Keratinocyte (primary cell): ENCODE measurements at places on chromosomes 11 and 22. TPM values are rescaled to one million over a fixed set of nuclear protein-coding genes. Genes with fewer than 3 reads are reported as not detected.

DNAJB7 gene
- not detected in 3 replicates for polyA plus RNA-seq

IGLL1 gene
- not detected in 3 replicates for polyA plus RNA-seq

ANGPTL5 gene
- 0.03 TPM in 1 of 3 replicates, not detected in the others for polyA plus RNA-seq

OR5B21 gene
- 0.06 to 0.21 TPM (median 0.09 TPM) in 3 replicates for polyA plus RNA-seq

MYBPC3 gene
- polyA plus RNA-seq: not detected in 3 replicates

HEPHL1 gene
- 138 to 223 TPM (median 190 TPM) in 3 replicates for polyA plus RNA-seq

MMP10 gene
- 19.1 to 45.7 TPM (median 44.4 TPM) in 3 replicates for polyA plus RNA-seq

IFITM1 gene
- 333 to 549 TPM (median 333 TPM) in 3 replicates for polyA plus RNA-seq

MRGPRX4 gene
- polyA plus RNA-seq: 0.05 to 0.18 TPM (median 0.08 TPM) in 3 replicates

- H3K27ac ChIP-seq: no peak overlapping the region
- H3K4me1 ChIP-seq: no peaks in the 10 kb centered on the region
- no peak overlapping the region for H3K4me3 ChIP-seq
- H3K27me3 ChIP-seq: no peaks in the 10 kb centered on the region
Observed at GRCh38 chr11:121671283-121672168, 218.8 kb upstream of the SORL1-AS1 start.

DNA sequence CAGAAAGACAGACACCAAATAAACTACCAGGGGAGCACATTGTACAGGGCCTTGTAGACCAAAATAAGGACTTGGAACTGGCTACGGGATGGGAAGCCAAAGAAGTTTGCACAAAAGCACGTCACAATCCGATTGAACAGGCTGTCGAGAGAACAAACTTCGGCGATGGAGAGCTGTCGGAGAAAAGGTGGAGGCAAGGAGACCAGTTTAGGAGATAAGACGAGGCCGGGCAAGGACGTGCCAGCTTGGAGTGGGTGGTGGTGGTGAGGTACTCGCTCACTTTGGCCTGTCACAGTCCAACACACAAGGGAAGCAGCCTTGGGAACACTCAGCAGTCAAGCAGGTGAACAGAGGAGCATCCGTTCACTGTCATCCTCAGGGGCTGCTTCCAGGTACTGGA lies 19.0 kb downstream of the APOL5 start:
- H3K4me1 ChIP-seq: no peaks in the 10 kb centered on the region
- no peak overlapping the region for H3K27ac ChIP-seq
- peaks cover 13% of the 10 kb centered on the region for H3K36me3 ChIP-seq
- DNase-seq: no peak
- no peaks in the 10 kb centered on the region for H3K27me3 ChIP-seq

DNA sequence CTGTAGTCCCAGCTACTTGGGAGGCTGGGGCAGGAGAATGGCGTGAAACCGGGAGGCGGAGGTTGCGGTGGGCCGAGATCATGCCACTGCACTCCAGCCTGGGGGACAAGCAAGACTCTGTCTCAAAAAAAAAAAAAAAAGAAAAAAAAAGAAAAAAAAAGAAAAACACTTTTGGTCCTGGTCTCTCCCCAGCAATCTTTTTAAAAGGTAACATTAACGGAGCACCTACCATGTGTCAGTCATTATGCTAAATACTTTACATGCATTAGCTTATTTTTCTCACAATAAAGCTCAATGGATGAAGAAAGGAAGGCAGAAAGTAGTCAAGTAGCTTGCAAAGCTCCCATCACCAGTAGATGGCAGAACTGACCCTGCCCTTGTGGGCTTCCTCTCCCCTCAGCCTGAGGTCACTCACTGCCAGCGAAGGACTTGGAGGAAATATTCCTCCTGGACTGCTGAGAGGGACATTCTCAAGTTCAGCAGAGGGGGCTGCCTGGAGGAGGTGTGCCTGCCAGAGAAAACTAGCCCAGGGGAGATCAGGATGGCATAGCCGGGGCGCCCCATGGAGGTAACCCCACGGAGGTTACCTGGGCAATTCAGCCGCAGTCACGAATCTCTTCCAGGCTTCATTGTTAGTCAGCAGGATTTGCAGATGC lies 15.5 kb downstream of the APOL3 start:
- peaks cover 6% of the 10 kb centered on the region for H3K27me3 ChIP-seq
- H3K4me3 ChIP-seq: no peak overlapping the region
- H3K4me1 ChIP-seq: no peaks in the 10 kb centered on the region

DNA sequence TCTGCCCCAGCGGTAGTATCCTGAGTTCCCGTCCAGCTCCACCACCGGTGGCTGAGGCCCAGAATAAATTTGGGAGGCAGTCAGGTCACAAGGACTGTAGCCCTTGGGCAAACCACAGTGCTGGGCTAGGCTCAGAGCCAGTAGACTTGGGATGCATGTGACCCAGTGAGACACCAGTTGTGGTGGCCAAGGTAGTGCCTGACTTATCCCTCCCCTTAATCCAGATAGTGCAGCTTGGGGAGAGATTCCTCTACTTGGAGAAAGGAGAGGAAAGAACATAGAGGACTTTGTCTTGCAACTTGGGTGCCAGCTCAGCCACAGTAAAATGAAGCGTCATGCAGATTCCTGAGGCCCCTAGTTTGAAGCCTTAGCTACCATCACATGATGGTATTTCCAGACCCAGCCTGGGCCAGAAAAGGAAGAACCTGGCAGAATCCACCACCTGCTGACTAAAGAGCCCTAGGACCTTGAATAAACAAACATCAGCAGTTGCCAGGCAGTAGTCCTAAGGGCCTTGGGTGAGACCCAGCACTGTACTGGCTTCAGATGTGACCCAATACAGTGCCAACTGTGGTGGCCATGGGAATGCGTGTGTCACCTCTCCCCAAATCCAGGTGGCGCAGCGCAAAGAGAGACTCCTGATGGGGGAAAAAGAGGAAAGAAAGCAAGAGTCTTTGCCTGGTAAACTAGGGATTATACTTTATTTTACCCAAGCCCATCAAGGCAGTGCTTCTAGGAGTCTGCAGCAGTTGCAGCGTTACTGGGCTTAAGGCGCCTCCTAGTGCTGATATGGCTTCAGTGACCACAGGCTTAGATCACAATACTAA lies 17.0 kb upstream of the DDX10 start:
- peaks cover 19% of the 10 kb centered on the region for H3K4me1 ChIP-seq
- no peaks in the 10 kb centered on the region for H3K27me3 ChIP-seq
- H3K27ac ChIP-seq: peak overlapping the region; percentile 45
- no peaks in the 10 kb centered on the region for H3K36me3 ChIP-seq
- DNase-seq: peak; percentile 77
- H3K4me3 ChIP-seq: no peak overlapping the region

GRCh38 chr22:45872659-45873263 lies 104.2 kb downstream of the WNT7B start:
- H3K36me3 ChIP-seq: no peaks in the 10 kb centered on the region
- H3K4me1 ChIP-seq: peaks cover 6% of the 10 kb centered on the region
- peaks cover 32% of the 10 kb centered on the region for H3K27me3 ChIP-seq
- DNase-seq: no peak
- H3K4me3 ChIP-seq: no peak overlapping the region

GRCh38 chr11:115267238-115267781 lies 236.9 kb downstream of the CADM1 start:
- no peak for DNase-seq

DNA sequence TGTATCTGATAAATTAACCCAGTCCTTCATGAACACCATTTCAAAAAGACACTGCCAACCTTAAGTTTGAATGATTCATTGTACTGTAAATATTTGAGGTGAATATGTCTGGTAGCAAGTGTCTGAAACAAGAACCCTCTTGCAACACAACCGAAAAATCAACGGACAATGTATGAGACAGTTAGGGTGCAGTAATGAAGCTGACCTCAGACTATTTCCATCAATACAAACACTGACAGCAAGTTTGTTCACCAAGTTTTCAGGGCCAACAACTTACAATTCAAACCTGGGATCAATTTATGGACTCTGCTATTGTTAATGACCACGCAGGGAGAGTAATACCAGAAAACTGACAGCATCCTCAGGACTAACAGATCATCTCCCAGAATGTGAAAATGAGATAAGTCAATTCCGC lies 126.3 kb downstream of the CADM1 start:
- H3K27me3 ChIP-seq: no peaks in the 10 kb centered on the region
- H3K4me3 ChIP-seq: no peak overlapping the region
- no peak overlapping the region for H3K27ac ChIP-seq
- no peaks in the 10 kb centered on the region for H3K36me3 ChIP-seq

DNA sequence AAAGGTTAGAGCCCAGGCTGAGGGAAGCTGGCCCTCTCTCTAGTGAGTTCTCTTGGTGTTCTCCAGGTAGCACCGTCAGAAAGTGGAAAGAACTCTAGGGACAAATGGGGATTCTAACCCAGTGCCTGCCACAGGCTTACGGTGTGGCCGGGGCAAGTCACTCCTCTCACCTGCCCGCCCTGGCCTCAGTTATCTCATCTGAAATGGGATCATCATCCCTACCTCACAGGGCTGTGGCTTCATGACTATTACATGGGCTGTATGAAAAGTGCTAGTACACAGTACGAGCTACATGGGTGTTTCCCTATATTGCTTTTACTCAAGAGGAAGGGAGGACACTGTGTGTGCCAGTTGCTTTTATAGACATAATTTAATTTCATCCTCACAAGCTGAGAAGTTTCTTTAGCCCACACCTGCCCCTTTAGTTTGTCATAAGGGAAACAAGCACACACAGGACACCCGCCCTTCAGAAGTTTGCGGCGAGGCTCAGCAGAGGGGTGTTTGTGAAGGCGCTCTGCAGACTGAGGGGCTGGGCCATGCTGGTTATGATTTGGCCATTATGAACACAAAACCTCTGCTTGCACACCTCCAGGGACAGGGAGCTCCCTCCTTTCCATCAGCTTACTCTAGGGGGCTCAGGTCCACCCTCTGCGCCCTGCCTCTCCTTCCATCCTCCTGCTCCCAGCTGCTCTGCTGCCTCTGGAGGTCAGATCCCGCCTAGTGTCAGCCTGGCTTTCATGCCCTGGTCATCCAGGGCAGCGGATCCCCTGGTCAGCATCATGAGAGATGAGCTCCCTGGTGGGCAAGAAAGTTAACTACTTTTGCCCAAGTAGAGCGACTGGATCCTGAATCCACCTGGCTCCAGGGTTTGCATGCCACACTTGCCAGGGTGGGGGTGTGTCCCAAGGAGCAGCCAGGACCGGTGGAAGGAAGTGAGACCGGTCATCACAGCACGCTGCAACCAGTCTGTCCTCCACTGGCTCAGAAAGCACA lies 1.2 kb downstream of the KLHL35 start:
- no peaks in the 10 kb centered on the region for H3K4me1 ChIP-seq
- H3K36me3 ChIP-seq: no peaks in the 10 kb centered on the region
- no peak overlapping the region for H3K27ac ChIP-seq
- H3K27me3 ChIP-seq: peaks cover 53% of the 10 kb centered on the region

DNA sequence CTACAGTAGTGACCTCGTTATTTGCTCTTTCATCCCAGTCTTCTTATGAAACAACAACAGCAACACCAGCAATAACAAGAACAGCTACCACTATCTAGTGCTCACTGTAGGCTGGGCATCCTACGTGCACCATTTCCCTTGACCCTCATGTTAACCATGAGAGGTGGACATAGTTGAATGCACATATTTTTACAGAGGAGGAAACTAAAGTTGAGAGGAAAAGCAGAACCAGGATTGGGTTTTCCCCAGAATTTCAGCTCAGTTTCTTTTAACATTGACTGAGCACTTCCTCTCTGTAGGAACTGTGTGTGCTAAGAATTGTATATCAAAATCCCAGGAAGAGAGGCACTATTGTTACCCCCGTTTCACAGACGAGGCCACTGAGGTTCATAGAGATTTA lies 39.4 kb upstream of the TSPAN18 start:
- H3K4me1 ChIP-seq: no peaks in the 10 kb centered on the region
- no peak overlapping the region for H3K27ac ChIP-seq
- H3K27me3 ChIP-seq: peaks cover 16% of the 10 kb centered on the region
- no peaks in the 10 kb centered on the region for H3K36me3 ChIP-seq

- H3K27ac ChIP-seq: no peak overlapping the region
- no peak overlapping the region for H3K4me3 ChIP-seq
- DNase-seq: no peak
- H3K4me1 ChIP-seq: peaks cover 4% of the 10 kb centered on the region
- no peaks in the 10 kb centered on the region for H3K27me3 ChIP-seq
Observed at GRCh38 chr22:23818541-23818940, 20.3 kb downstream of the DERL3 start.

- H3K27ac ChIP-seq: no peak overlapping the region
- H3K4me1 ChIP-seq: peaks cover 17% of the 10 kb centered on the region
- H3K27me3 ChIP-seq: no peaks in the 10 kb centered on the region
- H3K4me3 ChIP-seq: no peak overlapping the region
- peaks cover 21% of the 10 kb centered on the region for H3K36me3 ChIP-seq
- no peak for DNase-seq
Observed at GRCh38 chr11:65439331-65440181, 17.0 kb downstream of the NEAT1 start.

DNA sequence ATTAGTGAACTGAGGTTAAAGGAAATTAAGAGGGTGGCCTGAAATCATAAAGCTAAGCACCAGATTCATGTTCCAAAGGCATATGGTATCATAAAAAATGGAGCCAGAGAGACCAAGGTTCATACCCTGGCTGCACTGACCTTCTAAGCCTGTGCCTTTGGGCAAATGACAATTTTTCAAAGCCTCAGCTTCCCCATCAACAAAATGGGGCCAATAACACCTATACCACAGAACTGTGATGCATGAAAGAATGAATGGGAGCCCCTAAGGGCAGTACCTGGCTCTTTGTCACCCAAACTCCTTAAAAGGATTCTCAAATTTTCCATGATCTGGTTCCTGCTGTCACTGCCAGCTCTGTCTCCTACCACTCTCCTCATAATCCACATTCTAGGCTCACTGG lies 72.5 kb downstream of the RAB30 start:
- H3K4me3 ChIP-seq: no peak overlapping the region
- H3K36me3 ChIP-seq: no peaks in the 10 kb centered on the region
- no peaks in the 10 kb centered on the region for H3K27me3 ChIP-seq
- H3K27ac ChIP-seq: no peak overlapping the region
- H3K4me1 ChIP-seq: peaks cover 32% of the 10 kb centered on the region

GRCh38 chr22:24471570-24471969 lies 23.6 kb upstream of the UPB1 start:
- H3K27me3 ChIP-seq: no peaks in the 10 kb centered on the region
- no peaks in the 10 kb centered on the region for H3K36me3 ChIP-seq
- H3K27ac ChIP-seq: no peak overlapping the region
- H3K4me1 ChIP-seq: peaks cover 9% of the 10 kb centered on the region
- no peak for DNase-seq

DNA sequence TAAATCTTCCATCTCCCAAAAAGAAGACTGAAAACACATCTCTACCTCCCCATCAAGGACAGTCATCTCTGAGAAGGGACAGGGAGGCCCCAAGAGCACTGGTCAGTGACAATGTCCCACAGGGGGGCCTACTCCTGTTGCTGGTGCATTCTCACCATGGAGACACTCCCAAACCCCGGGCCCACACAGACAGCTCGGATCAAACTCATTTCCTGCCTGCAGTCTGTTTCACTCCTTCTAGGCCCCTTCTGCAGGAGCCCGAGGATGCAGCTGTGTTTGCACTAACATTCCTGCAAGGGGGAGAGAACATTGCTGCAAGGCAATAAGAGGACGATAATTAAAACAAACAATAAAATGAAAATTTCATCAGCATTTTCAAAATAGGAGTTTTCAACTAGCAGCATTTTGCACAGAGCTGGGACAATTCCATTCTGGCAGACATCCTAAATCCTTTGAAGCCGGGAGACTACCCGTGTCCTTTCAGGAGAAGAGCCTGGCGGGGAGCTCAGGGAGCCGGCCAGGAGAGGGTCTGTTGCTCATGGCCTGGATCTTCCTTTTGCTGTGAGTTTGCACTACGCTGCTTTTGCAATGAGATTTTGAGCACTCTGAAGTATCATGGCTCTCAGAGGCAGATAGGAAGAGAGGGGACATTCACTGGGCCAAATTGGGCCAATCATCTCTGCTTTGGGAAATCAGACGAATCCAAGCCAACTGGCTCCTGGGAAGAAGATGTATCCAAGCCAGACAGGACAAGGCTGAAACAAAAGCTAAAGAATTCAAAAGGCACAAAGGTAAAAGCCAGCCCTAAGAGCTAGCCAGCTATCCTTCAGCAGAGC lies 33.2 kb downstream of the SPATA19 start:
- H3K4me3 ChIP-seq: no peak overlapping the region
- H3K36me3 ChIP-seq: no peaks in the 10 kb centered on the region
- no peak overlapping the region for H3K27ac ChIP-seq
